NCI-H526 treated with DMSO at 0.1 percent for 48 hours (cell line): ENCODE measurements at places on chromosomes 4 and X.

- DNase-seq = no peak
These were observed 19.6 kb downstream of the MGST2 start for GRCh38 chr4:139685180-139685579.

DNA sequence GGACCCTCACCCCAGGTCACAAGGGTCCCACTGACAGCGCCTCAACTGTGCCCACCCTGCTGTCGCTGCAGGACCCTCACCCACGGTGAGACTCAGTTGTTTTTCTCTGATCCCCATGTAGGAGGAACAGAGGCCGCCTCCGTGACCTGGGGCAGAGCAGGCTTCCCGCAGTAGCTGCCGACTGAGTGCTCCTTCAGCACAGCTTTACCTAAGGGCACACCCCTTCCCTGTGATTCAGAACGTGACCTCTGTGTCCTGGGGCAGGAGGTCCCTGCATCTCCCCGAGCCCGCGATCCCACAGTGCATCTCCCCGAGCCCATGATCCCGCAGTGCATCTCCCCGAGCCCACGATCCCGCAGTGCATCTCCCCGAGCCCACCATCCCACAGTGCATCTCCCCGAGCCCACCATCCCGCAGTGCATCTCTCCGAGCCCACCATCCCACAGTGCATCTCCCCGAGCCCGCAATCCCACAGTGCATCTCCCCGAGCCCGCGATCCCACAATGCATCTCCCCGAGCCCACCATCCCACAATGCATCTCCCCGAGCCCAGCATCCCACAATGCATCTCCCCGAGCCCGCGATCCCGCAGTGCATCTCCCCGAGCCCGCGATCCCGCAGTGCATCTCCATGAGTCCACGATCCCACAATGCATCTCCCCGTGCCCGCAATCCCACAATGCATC is 23.6 kb downstream of the PPP2R3B start:
- DNase-seq = no peak

DNA sequence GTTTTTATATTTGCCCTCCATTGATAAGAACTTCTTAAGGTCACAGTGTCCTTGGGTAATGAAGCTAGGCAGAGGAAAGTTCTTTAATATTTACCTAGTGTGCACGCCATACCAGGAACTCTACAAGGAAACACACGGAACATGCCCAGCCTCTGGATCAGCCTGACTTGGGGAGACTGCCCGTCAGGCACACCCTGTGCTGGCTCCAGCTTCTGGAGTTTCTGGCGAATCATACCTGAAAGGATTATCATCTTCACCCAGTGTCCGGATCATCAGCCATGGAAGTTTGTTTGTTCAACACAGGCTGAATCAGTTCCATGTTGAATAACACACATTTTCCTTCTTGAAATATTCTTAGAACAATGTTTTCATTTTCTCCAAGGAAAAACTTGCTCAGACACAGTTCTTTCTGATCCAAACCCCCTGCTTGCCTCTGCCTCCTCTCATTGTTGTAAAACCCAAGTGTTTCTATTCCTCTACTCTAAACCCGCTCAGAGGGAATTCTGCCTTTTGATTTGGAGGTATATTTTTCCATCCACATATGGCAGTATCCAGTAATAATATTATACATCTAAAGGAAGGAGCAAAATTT is 176.7 kb downstream of the SHROOM3 start:
- DNase-seq = no peak

- DNase-seq = no peak
These were observed 176.3 kb upstream of the EDA2R start for GRCh38 chrX:66815227-66815626.

- no peak for DNase-seq
These were observed 60.9 kb downstream of the HTT start for GRCh38 chr4:3135155-3136011.

DNA sequence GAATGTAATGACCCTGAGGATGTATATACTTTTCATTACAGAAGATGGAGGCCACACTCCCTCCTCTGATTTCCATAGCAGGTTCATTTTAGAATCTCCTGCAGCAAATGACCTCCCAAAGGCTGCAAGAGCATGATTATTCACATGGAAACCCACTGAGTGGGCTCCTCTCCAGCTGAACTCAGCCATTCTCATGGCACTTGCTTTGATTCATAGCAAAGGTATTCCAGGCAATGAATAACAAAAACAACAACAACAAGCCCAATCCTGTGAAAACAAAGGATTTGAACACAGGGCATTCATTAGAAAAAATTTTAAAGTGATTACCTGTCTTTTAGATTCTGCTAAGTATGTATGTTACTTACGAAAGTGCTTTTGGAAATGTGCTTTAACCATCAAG is 894.0 kb upstream of the FRG1 start:
- no peak for DNase-seq

GRCh38 chrX:40406330-40406859 is 174.4 kb upstream of the ATP6AP2 start:
- no peak for DNase-seq
